ENCODE measurements at places on chromosomes 12 and 14.

- no peak for DNase-seq
Observed at GRCh38 chr14:104524726-104525125, 54.8 kb upstream of the C14orf180 start.

GRCh38 chr12:2666846-2667245 lies 127.9 kb upstream of the FKBP4 start:
- no peak for DNase-seq

DNA sequence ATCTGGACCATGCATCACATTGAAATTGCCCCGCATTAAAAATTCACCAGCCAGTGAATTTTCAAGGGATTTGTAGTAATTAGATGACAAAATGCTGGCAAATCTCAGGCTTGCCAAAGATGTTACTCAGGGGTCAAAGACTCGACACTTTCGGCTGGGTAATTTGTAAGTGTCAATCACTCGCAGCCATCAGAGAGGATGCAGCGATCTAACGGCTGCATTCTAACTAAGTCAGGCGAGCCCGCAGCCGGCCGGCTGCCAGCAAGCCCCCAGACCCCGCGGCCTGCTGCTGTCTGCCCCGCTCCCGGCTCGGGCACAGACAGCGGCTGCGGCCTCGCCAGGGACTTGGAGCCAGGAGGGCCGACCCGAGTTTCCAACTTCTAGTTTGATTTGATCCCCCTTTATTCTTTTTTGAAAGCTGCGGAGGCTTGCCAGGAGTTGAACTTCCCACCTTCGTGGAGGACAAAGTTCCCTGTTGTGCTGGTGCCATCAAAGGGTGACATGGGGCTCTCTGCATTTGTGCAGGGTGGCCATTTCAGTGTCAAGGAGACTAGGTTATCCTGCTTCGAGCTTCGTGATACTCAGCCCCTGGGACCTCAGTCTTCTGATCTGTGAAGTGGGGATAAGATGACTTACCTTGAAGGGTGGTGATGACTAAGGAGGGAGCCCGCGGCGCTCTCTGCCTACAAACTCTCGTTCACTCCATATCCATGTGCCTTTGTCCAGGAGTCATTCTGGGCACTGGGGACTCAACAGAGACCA lies 169.9 kb downstream of the RBM19 start:
- no peak for DNase-seq

GRCh38 chr12:114697243-114697716 lies 13.3 kb upstream of the TBX3 start:
- DNase-seq = no peak

GRCh38 chr12:4280351-4281163 lies 7.0 kb downstream of the CCND2 start:
- no peak for DNase-seq

GRCh38 chr14:100591453-100592371 lies 4.5 kb upstream of the BEGAIN start:
- DNase-seq = no peak

GRCh38 chr12:127760996-127761395 lies 506.0 kb upstream of the TMEM132C start:
- no peak for DNase-seq

- DNase-seq = no peak
Observed at GRCh38 chr14:90830931-90831701, 14.9 kb upstream of the TTC7B start.

DNA sequence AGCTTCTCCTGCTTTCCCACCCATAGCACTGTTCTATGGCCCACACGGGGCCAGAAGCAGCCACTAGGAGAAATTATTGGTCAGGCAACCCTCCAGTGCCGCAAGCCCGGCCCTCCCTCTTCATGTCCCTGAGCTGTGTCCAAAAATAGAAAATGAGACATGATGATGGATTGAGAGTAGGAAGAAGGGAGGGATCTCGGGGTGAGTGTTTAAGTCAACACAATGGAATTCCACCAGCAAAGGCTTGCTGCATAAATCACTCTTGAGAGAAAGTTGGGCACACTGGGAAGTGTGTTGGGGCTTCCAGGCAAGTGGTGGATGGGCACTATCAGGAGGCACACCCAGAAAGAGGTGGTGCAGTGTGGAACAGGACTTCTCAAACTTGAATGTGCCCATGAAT lies 94.2 kb downstream of the LLPH start:
- no peak for DNase-seq

- no peak for DNase-seq
Observed at GRCh38 chr14:68363843-68364767, 428.8 kb downstream of the ZFP36L1 start.

DNA sequence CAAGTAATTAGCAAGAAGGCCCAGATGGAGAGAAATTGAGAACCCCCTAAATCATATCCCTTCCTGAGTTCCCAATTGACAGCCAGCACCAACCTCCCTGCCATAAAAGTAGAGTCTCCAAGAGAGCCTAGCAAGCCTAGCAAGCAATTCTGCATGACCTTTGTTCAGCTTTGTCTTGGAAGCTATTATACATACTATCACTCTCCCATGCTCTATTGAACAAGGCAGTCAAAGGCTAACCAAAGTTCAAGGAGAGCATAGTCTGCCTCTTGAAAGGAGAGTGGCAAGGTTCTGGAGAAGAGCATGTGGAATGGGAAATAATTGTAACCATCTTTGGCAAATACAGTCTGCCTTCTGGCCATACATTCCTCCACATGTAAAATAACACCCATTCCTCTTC lies 7.8 kb downstream of the ACOT4 start:
- no peak for DNase-seq

DNA sequence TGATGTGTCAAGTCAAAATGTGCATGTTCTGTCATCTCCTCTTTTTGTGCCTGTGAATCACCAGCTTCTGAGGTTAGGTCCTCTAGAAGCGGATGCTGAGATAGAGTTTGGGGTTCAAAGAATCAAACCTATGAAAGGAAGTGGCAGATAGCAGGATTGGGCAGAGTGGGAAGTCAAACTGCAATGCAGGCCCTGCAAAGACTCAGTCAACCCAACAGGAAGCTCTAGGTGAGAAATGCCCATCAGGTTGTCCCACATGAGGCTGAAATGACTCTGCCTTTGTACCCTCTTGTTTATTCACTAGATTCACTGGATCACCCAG lies 4.5 kb upstream of the MIA2 start:
- DNase-seq = no peak

DNA sequence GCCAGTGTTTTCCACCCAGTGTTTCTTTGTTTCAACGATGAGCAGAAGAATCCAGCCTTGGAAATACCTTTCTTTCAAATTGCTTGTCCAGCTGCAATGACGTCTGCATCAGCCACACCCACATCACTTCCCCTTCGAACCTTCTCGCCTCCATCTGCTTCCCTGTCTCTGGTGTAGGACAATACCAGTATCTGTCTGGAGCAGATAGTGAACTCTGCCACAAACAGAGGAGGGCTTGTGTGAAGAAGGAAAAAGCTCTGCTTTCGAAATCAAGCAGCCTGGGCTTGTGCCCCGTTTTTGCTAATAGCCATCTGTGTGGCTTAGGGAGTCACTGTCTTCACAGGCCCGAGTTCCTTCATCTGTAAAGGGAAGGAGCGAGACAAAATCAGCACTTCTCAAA lies 415.4 kb downstream of the ZFP36L1 start:
- no peak for DNase-seq

GRCh38 chr14:76918256-76918781 lies 92.1 kb downstream of the LRRC74A start:
- peak; percentile 4 for DNase-seq

DNA sequence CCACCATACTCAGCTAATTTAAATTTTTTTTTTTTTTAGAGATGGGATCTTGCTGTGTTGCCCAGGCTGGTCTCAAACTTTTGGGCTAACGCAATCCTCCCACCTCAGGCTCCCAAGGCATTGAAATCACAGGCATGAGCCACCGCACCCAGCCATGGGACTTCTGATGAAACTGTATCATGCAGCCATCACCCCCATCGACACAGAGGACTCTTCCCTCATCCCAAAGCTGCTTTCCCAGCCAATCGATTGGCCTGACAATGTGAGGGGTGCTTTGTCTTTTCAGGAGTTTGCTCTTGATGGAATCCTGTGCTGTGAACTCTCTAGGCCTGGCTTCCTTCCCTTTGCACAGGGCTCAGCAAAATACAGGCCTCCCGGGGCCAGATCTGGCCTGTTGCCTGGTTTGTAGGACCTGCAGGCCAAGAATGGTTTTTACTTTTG lies 59.6 kb upstream of the NCOR2 start:
- no peak for DNase-seq
